Aortic smooth muscle cell (primary cell): ENCODE measurements at places on chromosomes 2 and 18. TPM values are rescaled to one million over a fixed set of nuclear protein-coding genes. Genes with fewer than 3 reads are reported as not detected.

The METTL5 gene
- 48.6 and 60.9 TPM in 2 replicates for total RNA-seq

The PSMD1 gene
- total RNA-seq: 139 and 182 TPM in 2 replicates

The IL1RN gene
- not detected in 2 replicates for total RNA-seq

The IGFBP2 gene
- 807 and 1,153 TPM in 2 replicates for total RNA-seq

The DNAJC5G gene
- not detected in 2 replicates for total RNA-seq

The KLHL30 gene
- 1.6 and 6.3 TPM in 2 replicates for total RNA-seq

The CEP68 gene
- total RNA-seq: 8.7 and 10.6 TPM in 2 replicates

The XDH gene
- total RNA-seq: under 0.01 and 0.06 TPM in 2 replicates
